ENCODE measurements at places on chromosomes 13 and 19. TPM values are rescaled to one million over a fixed set of nuclear protein-coding genes. Genes with fewer than 3 reads are reported as not detected.

The SPACA4 gene
- total RNA-seq, result not detected

- no peak overlapping the region for H3K27ac ChIP-seq
- H3K4me1 ChIP-seq, result no peaks in the 10 kb centered on the region
- H3K4me3 ChIP-seq, result no peak overlapping the region
- H3K36me3 ChIP-seq, result peaks cover 2% of the 10 kb centered on the region
Measured at GRCh38 chr19:17579661-17580244, 24.3 kb downstream of the COLGALT1 start.

DNA sequence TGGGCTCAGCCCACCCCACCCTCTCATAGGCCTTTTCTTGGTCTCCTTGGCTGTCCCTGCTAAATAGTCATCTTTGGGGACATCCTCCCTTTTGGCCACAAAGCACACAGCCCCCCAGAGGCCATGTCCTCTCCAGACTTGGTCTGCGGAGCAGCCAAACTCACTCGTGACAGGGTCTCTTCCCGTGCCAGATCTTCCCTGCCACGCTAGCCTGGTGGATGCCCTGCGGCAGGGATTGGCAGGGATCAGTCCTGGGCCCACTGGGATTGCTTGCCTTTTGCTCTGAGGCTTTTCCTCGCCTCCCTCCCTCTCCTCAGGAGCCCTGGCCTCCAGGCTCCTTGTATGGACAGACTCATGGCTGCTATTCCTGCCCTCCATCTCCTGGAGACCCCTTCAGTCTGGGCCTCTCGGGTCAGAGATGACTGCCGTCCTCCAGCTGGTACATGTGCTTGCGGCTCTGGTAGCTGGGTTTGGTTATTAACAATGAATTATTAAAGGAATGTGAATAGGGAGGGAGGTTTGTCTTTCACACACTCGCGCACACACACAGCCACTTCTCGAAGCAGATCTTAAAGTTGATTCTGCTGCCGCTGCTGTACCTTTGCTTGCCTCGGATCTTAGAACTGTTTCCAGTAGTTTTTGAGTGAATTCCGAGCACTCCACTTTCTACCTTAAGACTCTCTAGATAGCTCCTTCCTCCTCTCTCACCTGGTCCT lies 45.1 kb downstream of the NFIX start:
- no peak for DNase-seq
- no peaks in the 10 kb centered on the region for H3K36me3 ChIP-seq
- H3K27ac ChIP-seq, result no peak overlapping the region
- no peak overlapping the region for H3K4me3 ChIP-seq
- H3K27me3 ChIP-seq, result peaks cover 95% of the 10 kb centered on the region

- no peaks in the 10 kb centered on the region for H3K4me1 ChIP-seq
- H3K27ac ChIP-seq, result no peak overlapping the region
- H3K36me3 ChIP-seq, result no peaks in the 10 kb centered on the region
- no peaks in the 10 kb centered on the region for H3K27me3 ChIP-seq
Measured at GRCh38 chr13:100549316-100549715, 39.3 kb downstream of the GGACT start.

The CGB8 gene
- total RNA-seq, result not detected

The FCAR gene
- total RNA-seq, result not detected

The CC2D1A gene
- 46.6 TPM for total RNA-seq

GRCh38 chr19:40594657-40595091 lies 6.5 kb upstream of the LTBP4 start:
- H3K4me3 ChIP-seq, result no peak overlapping the region
- no peak overlapping the region for H3K27ac ChIP-seq
- H3K36me3 ChIP-seq, result no peaks in the 10 kb centered on the region
- no peak for DNase-seq
- peaks cover 8% of the 10 kb centered on the region for H3K4me1 ChIP-seq
- no peaks in the 10 kb centered on the region for H3K27me3 ChIP-seq

The IFI30 gene
- 0.98 TPM for total RNA-seq

DNA sequence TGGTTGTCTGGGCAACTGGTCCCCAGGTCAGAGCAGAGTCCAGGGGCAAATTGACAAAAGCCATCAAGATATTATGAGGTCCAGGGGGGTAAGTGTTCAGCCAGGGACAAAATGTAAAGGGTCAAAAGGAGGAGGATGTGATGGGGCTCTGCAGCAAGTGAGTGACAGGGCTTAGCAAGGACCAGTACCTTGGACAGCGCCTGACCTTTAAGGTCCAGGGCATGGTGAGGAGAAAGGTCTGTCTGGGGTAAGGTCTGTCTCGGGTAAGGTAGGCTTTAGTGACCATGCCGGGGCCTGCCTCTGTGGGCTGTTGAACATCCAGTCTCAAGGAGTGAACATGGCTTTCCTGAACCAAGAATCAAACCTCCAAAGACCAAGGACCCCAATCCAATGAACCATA lies 6.3 kb upstream of the ZNF358 start:
- H3K27me3 ChIP-seq, result no peaks in the 10 kb centered on the region
- no peak overlapping the region for H3K27ac ChIP-seq
- H3K4me1 ChIP-seq, result peaks cover 6% of the 10 kb centered on the region
- H3K36me3 ChIP-seq, result no peaks in the 10 kb centered on the region

DNA sequence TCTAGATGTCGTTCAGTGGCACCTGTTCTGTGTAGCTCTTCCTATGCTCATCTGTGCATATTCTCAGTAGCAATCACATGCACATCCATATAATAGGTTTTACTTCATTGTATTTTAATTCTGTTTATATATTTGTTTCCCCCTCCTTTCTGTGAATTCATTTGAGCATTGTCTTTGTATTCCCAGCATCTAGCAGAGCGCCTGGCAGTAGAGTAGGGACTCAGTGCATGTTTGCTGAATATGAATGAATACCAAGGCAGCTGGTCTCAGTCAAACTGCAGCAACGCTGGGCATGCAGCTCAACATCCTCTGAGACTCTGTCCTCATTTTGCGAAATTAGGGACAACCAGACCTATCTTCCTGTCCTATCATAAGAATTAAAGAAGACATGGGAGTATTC lies 330.1 kb downstream of the SPRY2 start:
- no peak for DNase-seq
- no peak overlapping the region for H3K4me3 ChIP-seq
- no peaks in the 10 kb centered on the region for H3K27me3 ChIP-seq
- H3K36me3 ChIP-seq, result no peaks in the 10 kb centered on the region
- H3K4me1 ChIP-seq, result peaks cover 6% of the 10 kb centered on the region

The MRPL4 gene
- 129 TPM for total RNA-seq

- no peak overlapping the region for H3K27ac ChIP-seq
- H3K36me3 ChIP-seq, result peaks cover 4% of the 10 kb centered on the region
- no peaks in the 10 kb centered on the region for H3K27me3 ChIP-seq
- H3K4me3 ChIP-seq, result peak overlapping the region; percentile 86
- H3K4me1 ChIP-seq, result no peaks in the 10 kb centered on the region
Measured at GRCh38 chr19:35899547-35900214, 659 bp downstream of the NFKBID start.

GRCh38 chr13:77555246-77555645 lies 19.7 kb downstream of the SCEL start:
- peaks cover 8% of the 10 kb centered on the region for H3K27me3 ChIP-seq
- DNase-seq, result no peak
- H3K27ac ChIP-seq, result no peak overlapping the region
- no peaks in the 10 kb centered on the region for H3K4me1 ChIP-seq
- no peaks in the 10 kb centered on the region for H3K36me3 ChIP-seq
- H3K4me3 ChIP-seq, result no peak overlapping the region

DNA sequence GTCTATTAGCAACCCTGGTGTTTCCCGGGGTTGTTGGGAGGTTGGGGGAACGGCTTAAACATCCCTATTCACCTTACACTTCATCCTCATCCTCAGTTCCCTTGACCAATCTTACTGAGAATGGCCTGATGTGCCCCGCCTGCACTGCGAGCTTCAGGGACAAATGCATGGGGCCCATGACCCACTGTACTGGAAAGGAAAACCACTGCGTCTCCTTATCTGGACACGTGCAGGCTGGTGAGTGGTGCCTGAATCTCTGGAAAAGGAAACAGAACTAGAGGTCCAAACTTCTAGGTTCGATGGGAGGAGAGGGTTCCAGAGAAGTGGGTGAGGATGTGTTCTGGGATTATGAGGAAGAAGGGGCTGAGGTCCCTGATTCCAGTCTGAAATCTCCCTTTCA lies 5.9 kb downstream of the PINLYP start:
- peaks cover 7% of the 10 kb centered on the region for H3K4me1 ChIP-seq
- H3K4me3 ChIP-seq, result no peak overlapping the region
- peak overlapping the region; percentile 28 for H3K27ac ChIP-seq
- DNase-seq, result no peak
- no peaks in the 10 kb centered on the region for H3K36me3 ChIP-seq

DNA sequence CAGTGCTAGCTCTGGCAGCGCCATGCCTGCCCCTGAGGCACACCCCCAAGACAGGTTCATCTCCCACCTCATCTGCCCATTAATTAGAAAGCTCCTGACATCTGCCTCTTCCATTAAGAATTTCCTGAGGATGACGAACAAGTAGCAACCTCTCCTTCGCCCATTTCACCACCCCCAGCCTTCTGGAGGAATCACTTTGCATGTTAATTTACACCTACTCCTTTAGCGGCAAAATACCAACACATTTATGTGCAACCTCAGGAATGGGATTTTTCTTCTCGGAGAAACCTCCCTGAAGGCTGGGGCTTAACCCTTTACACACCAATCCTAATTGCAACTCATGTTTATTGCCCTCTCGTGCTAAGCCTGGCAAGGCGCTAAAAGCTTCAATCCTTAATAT lies 13.8 kb downstream of the SLC7A1 start:
- H3K36me3 ChIP-seq, result no peaks in the 10 kb centered on the region
- DNase-seq, result no peak
- peaks cover 42% of the 10 kb centered on the region for H3K4me1 ChIP-seq
- no peaks in the 10 kb centered on the region for H3K27me3 ChIP-seq
- no peak overlapping the region for H3K27ac ChIP-seq

- H3K36me3 ChIP-seq, result no peaks in the 10 kb centered on the region
- no peaks in the 10 kb centered on the region for H3K4me1 ChIP-seq
- H3K27me3 ChIP-seq, result no peaks in the 10 kb centered on the region
Measured at GRCh38 chr19:49894011-49894664, 2.5 kb downstream of the IL4I1 start.

DNA sequence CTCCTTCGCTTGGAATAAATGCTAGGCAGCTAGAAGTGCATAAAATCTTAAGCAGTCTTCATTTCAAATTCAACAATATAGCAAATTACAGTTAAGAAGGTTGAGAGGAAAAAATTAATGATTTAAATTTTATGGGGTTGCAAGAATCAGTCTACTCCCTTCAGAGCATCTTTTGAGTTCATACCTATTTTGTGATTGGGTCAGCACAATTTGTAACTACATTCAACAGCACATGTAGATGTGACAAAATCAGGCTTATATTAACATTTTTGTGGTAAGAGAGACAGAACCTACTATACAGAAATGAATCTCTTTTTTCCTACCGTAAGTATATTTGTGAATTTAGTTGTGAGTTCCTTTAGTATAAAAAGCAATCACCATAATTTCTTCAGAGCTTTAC lies 520.6 kb upstream of the HTR2A start:
- no peaks in the 10 kb centered on the region for H3K36me3 ChIP-seq
- DNase-seq, result no peak
- H3K27ac ChIP-seq, result no peak overlapping the region
- no peak overlapping the region for H3K4me3 ChIP-seq

DNA sequence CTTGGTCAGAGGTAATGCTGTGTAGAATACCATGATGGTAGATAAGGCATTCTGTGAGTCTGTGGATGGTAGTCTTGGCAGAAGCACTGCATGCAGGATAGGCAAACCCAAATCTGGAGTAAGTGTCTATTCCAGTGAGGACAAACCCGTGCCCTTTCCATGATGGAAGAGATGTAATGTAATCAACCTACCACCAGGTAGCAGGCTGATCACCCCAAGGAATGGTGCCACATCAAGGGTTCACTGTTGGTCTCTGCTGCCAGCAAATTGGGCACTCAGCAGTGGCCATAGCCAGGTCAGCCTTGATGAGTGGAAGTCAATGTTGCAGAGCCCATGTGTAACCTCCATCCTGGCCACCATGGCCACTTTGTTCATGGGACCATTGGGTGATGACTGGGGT lies 155.0 kb downstream of the RAP2A start:
- H3K27ac ChIP-seq, result no peak overlapping the region
- peaks cover 3% of the 10 kb centered on the region for H3K4me1 ChIP-seq
- no peaks in the 10 kb centered on the region for H3K36me3 ChIP-seq
- no peak for DNase-seq

All from cardiac muscle cell (in vitro differentiated cells and primary cell).